Fibroblast of villous mesenchyme (primary cell): ENCODE measurements at places on chromosomes 4 and X. TPM values are rescaled to one million over a fixed set of nuclear protein-coding genes. Genes with fewer than 3 reads are reported as not detected.

The AGA gene
- 26.3 and 65.7 TPM in 2 replicates for total RNA-seq

The PPP3CA gene
- 47.9 and 54.8 TPM in 2 replicates for total RNA-seq

The NWD2 gene
- not detected in 2 replicates for total RNA-seq

The FAM241A gene
- total RNA-seq: 1.3 and 1.6 TPM in 2 replicates

The NEIL3 gene
- total RNA-seq: 8.1 and 28.1 TPM in 2 replicates

The ARHGAP4 gene
- 3.0 and 5.2 TPM in 2 replicates for total RNA-seq

The SYTL4 gene
- total RNA-seq: 4.3 and 32.9 TPM in 2 replicates

The DGAT2L6 gene
- not detected in 2 replicates for total RNA-seq

DNA sequence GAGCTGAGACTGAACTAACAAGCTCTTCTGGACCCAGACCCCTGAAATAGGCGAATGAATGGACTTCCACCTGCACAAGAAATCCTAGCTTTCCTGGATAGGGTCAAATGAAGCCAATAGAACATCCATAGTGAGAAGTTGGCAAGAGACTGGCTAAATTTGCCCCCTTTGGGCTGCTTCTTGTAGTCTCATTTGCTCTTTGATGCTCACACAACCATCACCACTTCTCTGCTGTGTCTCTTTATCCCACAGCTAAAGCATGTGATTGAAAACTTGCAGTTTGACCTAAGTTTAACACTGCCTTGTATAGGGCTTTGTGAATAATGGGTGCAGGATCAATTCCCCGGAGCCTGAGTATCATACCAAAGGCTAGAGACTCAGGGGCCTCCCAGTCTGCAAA lies 38.2 kb downstream of the NLGN3 start:
- DNase-seq: no peak

- DNase-seq: peak; percentile 60
Measured at GRCh38 chr4:107183155-107183774, 147.2 kb upstream of the DKK2 start.

DNA sequence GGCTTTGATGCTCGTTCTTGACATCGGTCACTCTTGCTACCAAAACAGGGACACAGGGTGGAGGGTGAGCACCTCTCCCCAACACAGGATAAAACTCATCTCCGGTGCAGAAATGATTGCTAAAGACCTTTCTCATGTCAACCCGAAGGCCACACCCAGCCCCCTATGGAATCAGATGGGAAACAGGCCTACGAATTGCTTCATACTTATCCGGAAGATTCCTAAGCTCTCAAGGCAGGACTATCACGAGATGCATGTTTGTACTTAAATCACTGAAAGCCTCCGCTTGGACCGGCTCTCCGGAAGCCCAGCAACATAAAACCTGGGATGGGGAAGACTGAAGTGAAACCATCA lies 74.9 kb downstream of the MTMR1 start:
- peak; percentile 93 for DNase-seq

GRCh38 chrX:129618997-129619396 lies 35.8 kb downstream of the APLN start:
- no peak for DNase-seq

DNA sequence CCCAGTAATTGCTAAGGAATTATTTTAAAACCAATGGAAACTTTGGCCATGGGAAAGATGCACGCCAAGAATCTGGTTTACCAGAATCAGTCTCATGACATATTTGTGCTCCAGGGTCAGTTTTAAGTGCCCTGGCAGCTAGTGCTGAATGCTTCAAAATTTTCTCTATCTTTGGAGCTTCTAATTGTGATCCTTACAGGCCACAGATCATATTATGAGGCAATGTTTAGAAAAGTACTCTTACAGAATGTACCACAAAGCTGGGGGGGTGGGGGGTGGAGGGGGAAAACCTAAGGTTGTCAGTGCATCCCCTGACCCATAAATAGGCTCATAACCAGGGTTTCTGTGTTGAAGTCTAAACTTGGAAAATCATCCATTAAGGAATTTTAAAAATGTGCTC lies 514.5 kb downstream of the INPP4B start:
- peak; percentile 78 for DNase-seq

GRCh38 chr4:139315221-139315675 lies 13.0 kb upstream of the NDUFC1 start:
- DNase-seq: no peak

- no peak for DNase-seq
Measured at GRCh38 chr4:1474126-1475090, 68.2 kb upstream of the NKX1-1 start.

DNA sequence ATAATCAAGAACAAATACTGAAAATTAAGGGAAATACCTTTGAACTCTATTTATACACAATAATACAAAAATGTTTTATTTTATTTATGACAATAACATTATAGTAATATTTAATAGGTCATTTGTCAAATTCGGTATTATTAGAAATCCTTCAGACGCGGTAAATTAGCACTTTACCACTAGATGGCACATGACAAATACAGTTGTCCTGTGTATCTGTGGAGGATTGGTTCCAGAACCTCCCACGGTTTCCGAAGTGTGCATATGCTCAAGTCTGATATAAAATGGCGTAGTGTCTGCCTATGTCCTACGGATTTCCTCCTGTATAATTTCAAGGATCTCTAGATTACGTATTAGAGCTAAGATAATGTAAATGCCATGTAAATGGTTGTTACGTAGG lies 8.1 kb upstream of the LINC00632 start:
- peak; percentile 4 for DNase-seq

- no peak for DNase-seq
Measured at GRCh38 chrX:3943965-3944364, 230.5 kb upstream of the PRKX start.

DNA sequence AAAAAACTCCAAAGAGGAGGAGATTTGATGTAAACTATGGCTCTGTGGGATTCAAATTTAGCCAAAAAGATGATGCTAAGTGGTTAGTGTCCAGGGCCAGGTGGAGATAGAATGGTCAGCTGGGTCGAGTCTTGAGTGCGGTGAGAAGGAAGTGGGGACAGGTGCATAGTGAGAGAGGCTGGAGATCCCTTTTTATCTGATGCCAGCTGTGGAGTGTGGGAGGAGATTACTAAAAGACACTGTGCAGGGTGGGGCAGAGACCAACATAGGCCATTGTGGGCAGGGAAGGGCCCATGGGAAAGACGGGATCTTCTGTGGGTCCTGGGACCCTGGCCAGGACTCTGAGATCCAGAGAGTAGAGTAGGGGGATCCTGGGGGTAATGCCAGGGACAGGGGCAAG lies 34.6 kb upstream of the LEF1 start:
- no peak for DNase-seq

GRCh38 chrX:39854772-39855747 lies 242.7 kb downstream of the BCOR start:
- no peak for DNase-seq

DNA sequence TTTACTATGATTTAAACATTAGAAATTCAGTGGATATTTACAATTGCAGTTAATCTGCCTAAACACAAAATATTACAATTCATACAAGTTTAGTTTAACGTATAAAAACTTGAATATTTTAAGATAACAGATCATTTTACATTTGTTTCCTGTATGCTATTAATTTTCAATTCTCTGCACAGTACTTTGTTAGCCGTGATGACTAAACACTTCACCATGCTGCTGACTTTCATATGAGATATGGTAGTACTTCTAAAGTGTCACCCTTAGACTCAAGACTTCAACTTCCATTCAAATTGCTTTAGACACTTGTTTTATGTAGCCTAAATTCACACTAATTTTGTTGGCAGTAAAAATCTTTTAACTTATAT lies 1646.4 kb upstream of the ADGRL3 start:
- peak; percentile 13 for DNase-seq

DNA sequence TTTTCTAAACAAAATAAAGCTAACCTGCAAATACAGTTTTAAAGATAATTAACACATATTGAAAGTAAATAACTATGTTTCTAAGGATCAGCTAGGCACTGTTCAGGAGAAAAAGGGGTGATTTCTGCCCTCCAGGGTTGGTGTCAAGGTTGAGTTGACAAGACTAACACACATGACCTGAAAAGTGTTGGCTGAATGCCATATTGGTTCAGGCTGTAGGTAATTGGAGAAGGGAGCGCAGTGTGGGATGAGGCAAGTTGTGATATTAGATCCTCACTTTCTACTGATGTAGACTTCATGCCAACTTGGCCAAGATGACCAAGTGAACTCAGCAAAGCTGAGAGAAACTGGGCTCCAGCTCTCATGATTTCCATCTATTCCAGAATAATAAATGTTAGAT lies 42.2 kb downstream of the PPM1K start:
- no peak for DNase-seq

DNA sequence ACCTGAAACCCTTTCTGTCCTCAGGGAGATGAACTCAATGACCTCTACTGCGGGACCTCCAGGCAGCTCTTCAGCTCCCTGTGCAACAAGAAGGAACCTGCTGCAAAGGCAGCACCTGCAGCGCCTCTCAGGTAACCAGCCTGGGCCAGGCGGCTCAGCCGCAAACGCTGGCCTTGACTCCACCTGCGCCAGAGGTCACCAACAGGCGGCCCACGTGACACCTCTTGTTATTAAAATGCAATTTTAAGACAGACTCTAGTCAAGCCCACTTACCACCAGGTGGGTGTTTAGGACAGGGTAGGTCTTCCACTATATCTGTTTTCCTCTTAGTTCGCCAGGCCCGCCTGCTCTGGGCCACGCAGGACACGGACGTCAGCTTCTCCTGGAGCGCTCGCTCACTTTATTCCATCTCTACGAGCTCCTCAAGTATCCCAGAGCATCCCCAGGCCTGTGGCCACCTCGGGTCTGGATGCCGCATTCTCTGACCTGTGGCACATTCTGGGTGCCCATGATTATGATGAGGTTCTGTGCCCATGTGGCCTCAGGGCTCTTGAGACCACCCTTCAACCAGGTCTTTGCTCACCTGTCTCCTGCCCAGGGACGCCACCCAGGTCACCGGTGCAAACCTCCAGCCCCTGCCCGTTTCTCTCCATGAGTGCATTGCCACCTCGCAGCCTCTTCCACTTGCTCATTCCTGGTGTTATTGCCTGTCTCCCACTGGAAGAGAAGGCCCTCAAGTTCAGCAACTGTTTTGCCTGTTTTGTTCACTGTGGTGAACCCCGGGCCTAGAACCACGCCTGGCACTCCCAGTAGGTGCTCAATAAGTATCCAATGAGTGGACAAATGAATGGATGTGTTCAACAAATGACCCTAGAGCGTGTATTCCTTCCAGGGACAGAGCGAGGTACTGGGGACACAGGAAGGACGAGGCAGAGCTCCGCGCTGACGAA lies 32.8 kb upstream of the JAKMIP1 start:
- DNase-seq: no peak

DNA sequence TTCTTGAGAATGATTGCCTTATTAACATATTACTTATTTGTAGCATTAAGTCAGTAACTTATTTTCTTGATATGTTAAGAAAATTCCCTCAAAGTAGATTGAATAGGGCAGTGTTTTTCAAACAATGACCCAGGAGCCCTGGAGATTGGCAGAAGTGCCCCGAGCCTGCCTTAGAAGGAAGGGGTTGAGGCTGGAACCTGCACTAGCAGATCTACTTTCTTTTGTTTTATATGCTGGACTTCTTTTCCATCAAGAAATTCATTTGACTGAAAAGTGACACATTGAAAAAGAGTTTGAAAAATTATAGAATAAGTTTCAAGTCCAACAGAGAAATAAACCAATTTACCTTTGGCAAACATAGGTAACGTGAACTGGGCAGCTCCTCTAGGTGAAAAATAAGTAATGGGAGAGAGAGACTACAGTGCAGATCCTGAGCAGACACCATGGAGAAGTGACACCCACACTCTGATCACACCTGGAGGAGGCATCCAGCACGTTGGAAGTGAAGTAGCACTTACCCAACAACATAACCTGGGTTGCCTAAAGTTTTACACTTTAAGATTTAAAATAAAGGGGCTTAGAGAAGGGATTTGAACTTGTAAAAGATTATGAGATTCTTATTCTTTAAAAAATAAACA lies 18.6 kb downstream of the ARSJ start:
- no peak for DNase-seq

- no peak for DNase-seq
Measured at GRCh38 chrX:117092641-117093040, 629.9 kb upstream of the CT83 start.

GRCh38 chr4:154618708-154619315 lies 6.4 kb upstream of the FGG start:
- DNase-seq: peak; percentile 55

DNA sequence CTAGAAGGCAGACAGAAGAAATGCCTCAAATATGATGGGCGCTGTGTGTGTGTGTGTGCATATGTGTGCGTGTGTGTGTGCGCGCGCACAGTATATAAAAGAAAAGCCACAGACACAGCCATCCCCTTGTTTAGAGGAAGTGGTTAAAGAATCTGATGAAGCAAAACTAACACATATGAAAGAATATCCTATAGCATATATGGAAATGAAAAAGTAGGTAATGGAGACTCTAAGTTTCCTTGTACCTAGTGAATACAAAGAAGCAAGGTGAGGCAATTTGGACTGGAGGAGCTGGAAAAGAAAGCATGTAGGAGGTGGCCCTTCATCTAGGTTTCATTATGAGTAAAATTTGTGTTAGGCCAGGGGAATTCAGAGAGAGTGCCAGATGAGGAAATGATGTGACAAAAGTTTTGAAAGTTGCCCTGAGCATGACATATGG lies 58.6 kb upstream of the MCF2 start:
- DNase-seq: no peak

DNA sequence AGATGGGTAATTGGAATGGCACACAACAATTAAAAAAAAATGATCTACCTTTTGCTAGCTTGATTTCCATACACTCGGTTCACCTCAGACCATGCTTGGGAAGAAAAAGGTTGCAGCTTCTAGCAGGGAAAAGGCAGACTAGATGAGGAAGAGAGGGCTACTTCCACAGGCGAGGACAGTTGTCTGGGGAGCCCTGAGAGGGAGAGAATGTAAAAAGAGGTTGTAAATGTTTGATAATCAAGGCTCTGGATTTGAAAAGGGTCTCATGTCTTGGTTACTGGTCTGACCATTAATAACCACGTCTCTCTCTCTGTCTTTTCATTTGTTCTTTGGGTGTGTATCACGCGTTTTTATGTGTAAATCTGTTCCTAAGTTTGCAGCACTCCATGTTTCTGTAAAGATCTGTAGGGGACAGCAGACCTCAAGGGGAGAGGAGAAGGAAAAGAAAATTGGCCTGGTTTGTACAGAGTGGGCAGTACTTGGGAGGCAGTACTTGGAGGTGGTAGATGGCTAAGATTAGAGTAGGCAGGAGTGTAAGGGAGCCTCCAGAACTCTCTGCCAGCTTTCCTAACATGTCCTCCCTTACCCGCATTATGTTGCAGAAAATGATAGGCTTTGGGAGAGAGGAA lies 750 bp downstream of the ARMCX5 start:
- DNase-seq: peak; percentile 30

- DNase-seq: no peak
Measured at GRCh38 chr4:118936406-118936805, 47.8 kb downstream of the SYNPO2 start.

- DNase-seq: no peak
Measured at GRCh38 chr4:15109600-15109999, 107.3 kb downstream of the CPEB2 start.

DNA sequence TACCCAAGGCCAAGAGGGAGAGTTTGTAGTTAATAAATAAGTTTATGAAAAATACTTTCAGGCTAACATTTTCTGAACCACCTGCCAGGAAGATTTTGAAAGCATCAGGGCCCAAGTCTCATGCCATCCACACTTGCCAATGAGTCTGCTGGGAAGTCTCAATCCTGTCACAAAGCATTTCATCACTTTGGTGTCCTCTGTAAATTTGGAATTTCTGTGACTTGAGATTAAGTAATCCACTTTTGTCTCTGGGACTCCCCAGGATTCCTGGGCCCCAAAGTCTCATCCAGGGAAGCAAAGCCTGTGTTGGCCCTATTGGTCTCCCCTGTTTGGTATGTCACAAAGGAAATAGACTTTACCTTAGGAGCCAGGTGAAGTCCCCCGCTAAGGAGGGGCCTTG lies 99.2 kb upstream of the GPC4 start:
- DNase-seq: no peak
